Naive thymus-derived CD4-positive, alpha-beta T cell (primary cell): ENCODE measurements at places on chromosomes 3 and 15. TPM values are rescaled to one million over a fixed set of nuclear protein-coding genes. Genes with fewer than 3 reads are reported as not detected.
A peak's percentile ranks its signal among the peaks of the same experiment; 100 is the strongest.

- DNase-seq, result no peak
Observed at GRCh38 chr15:51726302-51727073, 11.0 kb downstream of the LYSMD2 start.

DNA sequence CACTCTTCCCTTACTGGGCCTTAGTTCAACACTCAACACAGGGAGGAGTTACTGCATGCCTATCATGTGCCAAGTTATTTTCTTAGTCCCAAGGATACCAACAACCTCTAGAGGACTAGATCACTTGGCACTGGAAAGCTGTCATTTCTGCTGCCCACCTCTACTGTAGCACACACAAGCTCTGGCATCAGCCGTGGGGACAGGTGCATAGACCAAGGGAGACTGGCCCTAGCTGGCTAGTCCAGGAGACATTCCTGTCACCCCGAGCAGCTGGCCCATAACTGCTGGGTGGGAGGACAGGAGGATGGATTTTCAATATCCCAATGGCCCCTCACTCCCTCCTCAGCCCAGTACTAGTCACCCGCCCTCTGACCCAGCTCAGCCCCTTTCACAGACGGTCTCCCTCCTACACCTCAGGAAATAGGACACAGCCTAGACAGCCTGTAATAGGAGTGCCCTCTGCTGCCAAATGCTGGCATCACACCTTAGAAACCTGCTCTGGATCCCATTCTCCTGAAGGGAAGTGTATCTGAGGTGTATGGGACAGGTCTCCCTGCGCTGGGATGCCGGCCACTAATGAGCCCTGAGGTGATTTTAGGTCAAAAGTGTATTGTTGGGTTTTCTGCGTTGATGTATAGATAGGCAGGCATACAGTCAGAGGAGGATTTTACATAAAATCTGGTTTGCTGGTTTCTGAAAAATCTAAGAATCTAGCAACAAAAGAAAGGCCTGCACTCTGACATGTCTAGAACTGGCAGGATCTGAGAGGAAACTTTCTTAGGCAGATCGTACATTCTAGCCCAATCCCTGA is 3.4 kb upstream of the DZIP1L start:
- DNase-seq, result peak; percentile 21

GRCh38 chr3:42762046-42762724 is 10.9 kb downstream of the CCDC13 start:
- no peak for DNase-seq

The SYNPR gene
- not detected for total RNA-seq
